K562 (cell line): ENCODE measurements at places on chromosomes 2 and 18.

GRCh38 chr18:60113396-60113795 is 213.6 kb downstream of the PMAIP1 start:
- DNase-seq: no peak

DNA sequence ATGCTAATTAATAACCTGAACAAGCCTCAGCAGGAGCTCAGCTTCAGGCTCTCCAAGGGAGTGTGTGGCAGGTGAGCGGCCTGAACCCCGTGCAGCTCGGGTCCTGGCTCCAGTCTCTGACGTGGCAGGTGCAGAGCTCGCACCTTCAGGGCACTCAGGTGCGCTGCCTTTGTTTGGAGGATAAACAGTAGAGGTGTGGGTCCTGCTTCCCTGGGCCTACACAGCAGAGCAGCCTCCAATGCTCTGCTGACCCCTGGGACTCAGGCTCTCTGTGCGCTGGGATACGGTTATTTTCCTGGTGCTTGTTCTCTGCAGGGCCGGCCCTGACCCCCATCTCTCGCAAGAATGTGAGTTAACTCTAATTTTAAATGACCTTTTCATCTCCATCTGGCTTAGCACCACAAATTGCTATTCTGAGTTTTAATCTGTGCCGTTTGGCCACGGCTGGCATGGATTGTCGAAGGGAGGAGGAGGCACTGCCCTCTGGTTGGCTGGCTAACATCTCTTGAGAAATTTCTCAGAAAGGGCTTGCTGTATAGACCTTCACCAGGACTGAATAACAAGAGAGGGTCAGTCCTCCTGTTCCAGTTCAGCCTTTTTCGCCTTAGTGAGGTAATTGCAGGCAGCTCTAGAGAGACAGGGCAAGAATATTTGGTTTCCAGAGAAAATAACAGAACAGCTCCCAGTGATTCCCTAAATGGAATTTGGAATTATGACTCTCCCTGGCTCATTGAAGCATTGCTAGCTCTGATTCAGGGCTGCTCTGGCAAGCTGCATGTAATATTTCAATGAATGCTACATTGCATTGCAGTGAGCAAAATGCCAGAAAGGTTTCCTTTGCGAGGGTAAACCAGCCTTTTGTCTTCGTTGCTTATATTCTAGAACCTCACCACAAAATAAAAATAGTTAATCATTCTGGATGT is 161.8 kb downstream of the DCDC2C start:
- no peak for DNase-seq

GRCh38 chr2:198096002-198096401 is 291.6 kb downstream of the PLCL1 start:
- no peak for DNase-seq

- no peak for DNase-seq
Measured at GRCh38 chr2:3650140-3650920, 7.7 kb upstream of the ALLC start.

GRCh38 chr2:194455358-194455757 is 1201.7 kb upstream of the SLC39A10 start:
- no peak for DNase-seq

- DNase-seq: no peak
Measured at GRCh38 chr18:29651122-29651680, 1391.3 kb downstream of the DSC3 start.

GRCh38 chr2:157233506-157233905 is 24.0 kb upstream of the GALNT5 start:
- DNase-seq: peak; percentile 67

GRCh38 chr2:28729698-28730097 is 21.9 kb upstream of the PPP1CB start:
- DNase-seq: no peak

GRCh38 chr2:215439404-215439803 is 3.5 kb upstream of the FN1 start:
- DNase-seq: no peak

- no peak for DNase-seq
Measured at GRCh38 chr2:119419065-119419464, 12.6 kb upstream of the TMEM37 start.

DNA sequence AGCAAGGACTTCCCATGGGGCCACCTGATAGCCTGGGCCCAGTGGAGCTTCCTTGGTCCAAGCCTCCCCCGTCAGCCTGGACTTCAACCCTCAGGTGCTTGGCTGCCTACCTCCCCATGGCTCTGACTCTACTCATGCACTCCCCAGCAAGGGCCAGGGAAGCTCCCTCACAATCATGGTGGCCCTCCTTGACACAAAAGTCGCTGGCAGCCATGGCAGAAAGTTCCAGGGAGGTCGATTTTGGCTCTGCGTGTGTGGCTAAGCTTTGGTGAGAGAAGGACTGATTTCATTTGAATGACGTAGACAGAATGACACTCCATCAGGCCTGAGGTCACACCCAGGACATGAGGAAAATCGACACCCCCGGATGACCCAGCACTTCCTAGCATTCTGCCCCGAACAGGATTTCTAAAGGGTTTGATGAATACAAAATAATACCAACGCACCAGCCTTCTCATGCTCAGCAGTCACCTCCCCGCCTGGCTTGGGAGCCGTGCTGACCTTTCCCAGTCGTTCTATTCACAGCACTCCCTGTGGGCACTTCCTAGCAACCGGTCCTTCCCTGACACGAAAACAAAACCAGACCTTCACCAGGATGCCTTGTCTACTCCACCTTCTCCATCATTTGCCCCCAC is 52.7 kb downstream of the LBH start:
- DNase-seq: peak; percentile 75

- peak; percentile 68 for DNase-seq
Measured at GRCh38 chr2:69026026-69026425, 13.0 kb downstream of the ANTXR1 start.

- DNase-seq: no peak
Measured at GRCh38 chr2:3288470-3289170, 89.0 kb downstream of the EIPR1 start.

DNA sequence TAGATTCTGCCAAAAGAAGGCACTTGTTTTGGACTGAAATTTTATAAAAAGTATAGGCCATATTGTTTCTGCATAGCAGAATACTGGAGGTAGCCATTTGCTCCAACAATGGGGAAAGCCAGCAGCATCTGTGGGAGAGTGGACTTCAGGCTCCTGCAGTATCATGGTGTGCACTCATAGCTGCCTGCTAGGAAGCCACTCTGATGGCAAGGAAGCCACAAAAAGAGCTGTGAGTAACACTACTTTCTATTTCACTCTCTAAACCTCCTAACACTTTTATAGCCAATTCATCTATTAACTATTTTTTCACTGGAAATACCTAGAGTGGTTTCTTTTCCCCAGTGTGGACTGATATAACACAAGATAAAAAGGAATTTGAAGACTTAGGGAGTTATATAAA is 144.4 kb upstream of the KCNJ3 start:
- DNase-seq: no peak

GRCh38 chr2:149076863-149077412 is 38.4 kb downstream of the LYPD6B start:
- DNase-seq: no peak

DNA sequence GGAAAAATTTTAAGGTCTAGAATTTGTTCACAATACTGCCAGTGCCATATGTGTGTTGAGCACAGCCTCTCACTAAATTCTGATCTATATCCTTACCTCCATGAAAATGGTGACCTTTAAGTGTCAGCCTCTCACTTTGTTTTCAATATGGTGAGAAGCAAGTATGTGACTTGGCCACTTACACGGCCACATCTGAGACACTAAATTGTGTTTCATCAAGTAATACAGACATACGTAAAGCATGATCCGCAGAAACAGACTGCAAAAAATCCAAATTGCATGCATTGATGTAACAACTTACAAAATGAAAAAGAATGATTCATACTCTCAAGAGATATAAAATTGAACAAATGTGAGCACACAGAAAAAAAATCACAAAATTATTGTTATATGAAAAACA is 55.2 kb upstream of the UGP2 start:
- no peak for DNase-seq

DNA sequence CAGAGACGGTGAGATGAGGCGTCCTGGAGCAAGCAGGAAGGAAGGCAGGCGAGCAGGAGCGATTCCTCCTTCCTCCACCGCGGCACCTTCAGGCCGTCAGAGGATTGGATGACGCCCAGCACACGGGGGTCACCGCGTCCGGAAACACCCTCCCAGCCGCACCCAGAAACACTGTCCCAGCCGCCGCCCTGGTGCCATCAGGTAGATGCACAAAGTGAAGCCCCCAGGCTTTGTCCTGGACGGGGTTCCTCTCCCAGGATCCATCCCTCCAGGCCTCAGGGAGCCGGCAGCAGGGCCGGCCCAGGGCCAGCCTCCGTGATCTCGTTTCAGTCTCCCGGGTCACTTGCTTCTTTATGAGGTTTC is 31.5 kb downstream of the RTP5 start:
- no peak for DNase-seq

- no peak for DNase-seq
Measured at GRCh38 chr2:72673279-72673678, 152.6 kb downstream of the EXOC6B start.

DNA sequence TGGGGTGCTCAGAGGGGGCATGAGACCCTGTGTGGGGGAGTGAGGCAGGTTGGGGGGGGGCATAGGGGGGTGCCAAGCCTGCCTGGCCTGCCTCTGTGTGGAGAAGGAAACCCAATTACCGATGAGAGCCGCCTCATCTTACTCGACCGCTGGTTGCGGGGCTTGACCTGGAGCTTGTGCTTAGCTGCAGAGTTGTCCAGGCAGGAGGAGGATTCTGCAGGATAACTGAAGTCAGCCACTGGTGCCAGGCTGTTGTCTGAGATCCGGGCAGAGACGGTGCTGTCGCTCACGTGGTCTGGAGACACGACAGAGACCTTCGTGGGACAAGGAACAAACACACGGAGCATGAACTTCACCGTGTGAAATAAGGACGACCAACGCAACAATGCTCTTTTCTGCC is 95.9 kb upstream of the MGAT4A start:
- DNase-seq: no peak

DNA sequence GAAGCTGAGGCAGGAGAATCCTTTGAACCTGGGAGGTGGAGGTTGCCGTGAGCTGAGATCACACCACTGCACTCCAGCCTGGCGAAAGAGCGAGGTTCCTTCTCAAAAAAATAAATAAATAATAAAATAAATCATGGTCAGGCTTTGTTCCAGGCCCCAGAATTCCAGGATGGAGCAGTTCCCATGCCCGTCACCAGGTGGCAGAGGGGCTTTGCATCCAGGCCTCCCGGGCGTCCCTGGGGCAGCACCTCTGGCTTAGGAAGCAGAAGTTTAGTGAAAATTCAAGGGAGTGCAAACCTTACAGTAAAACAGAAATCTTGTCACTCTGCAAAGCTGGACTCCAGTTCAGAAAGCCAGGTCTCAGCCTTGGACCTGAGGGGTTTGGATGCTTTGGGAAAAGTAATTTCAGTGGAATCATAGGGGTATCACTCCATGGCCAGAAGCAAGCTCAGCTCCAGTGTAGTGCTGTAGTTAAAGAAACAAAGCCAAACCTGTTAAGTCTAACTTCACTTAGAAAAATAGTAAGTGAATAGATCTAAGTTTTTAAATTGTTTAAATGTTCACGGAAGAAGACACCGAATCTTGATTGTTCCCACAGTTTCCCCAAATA is 512.7 kb downstream of the CMPK2 start:
- DNase-seq: no peak
